ENCODE measurements at places on chromosomes 12 and 14.

DNA sequence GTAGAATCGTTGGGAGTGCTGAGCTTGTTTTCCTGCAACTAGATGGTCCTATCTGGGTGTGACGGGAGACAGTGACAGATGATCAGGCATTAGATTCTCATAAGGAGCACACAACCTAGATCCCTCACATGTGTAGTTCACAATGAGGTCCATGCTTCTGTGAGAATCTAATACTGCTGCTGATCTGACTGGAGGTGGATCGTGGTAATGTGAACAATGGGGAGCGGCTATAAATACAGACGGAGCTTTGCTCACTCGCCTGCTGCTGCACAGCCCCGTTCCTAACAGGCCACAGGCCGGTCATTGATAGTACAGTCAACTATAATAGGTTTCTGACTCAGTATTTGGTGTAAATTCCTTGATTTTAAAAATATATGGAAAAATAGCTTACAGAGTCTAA, 138.8 kb downstream of the GLT1D1 start:
- DNase-seq = no peak

- no peak for DNase-seq
Observed at GRCh38 chr14:38593476-38593875, 337.6 kb upstream of the CLEC14A start.

DNA sequence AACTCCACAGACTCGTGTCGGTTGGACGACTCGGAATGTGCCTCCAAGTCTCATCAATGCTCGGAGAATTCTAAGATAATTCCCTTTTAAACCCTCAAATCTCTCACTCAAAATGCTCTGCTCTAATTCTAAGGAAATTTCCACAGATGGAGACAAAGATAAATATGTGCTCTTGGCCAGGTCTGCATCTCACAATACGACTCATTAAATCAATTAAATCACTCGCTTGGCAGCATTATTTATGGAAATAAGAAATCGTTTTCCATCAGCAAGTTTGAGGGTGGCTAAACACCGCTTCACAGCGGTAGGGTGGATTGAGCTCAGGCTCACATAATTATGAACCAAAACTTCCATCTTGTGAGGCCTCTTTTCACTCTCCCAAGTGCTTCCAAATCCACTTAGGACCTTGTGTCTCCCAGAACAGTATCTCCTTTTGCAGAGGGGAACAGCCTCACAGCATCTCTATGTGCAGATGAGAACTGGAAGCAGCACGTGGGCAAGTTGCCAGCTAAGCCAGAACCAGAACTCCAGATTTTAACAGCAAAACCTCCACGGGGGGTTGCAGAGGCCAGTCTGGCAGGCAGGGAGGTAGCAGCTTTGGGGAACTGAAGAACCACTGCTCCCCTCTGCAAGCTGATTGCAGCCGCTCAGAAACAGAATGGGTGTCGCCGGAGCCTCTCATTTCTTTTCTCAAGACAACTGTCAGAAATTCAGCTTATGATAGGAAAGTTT, 43.8 kb downstream of the RIMBP2 start:
- no peak for DNase-seq

- no peak for DNase-seq
Observed at GRCh38 chr12:40300490-40300889, 75.7 kb downstream of the LRRK2 start.

GRCh38 chr14:95156161-95157047, 925 bp downstream of the DICER1 start:
- peak; percentile 18 for DNase-seq

- no peak for DNase-seq
Observed at GRCh38 chr14:52950898-52951680, at the start of gene FERMT2. TSS of gene FERMT2 (minus strand) at chr14:52951050. CDS start at chr14:52950568, 482 bp downstream.

GRCh38 chr12:58554522-58555157, 365.7 kb downstream of the LRIG3 start:
- no peak for DNase-seq

GRCh38 chr14:68085742-68086141, 266.2 kb downstream of the RAD51B start:
- no peak for DNase-seq

DNA sequence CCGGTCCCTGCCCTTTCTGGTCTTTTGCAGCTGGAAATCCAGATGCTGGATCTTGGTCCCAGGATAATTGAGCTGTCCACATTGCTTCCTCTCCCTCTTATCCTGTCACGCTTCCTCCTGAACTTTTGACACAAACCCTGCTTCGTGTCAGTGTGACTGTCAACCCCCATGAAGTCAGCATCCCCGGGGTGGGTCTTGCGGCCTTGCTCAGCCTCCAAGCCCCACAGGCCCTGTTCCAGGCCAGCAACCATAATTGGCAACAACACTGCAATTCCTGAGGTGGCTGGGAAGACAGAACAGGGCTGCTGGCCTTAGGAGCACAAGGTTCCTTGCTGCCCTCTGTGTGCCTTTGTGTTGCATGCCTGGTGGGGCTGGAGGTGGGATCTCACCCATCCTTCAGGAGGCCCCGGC, 74.9 kb downstream of the NTF3 start:
- DNase-seq = no peak

DNA sequence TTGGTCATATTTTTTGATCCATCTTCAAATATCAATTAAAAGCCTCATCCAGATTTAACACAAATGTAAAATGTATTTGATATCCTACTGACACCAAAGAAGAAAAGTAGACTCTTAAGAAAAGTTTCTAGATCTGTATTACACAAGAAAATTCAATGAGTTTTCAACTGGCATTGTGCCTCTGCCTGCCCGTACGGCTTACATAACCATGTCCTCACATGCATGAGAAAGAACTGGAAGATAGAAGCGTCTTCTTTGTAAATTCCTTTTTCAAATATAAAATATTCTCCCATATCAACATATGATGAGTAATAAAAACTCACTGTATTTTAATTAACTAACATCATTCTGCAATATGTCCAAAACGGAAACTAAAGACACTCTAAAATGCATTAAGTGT, 7.2 kb downstream of the ANKS1B start:
- no peak for DNase-seq

DNA sequence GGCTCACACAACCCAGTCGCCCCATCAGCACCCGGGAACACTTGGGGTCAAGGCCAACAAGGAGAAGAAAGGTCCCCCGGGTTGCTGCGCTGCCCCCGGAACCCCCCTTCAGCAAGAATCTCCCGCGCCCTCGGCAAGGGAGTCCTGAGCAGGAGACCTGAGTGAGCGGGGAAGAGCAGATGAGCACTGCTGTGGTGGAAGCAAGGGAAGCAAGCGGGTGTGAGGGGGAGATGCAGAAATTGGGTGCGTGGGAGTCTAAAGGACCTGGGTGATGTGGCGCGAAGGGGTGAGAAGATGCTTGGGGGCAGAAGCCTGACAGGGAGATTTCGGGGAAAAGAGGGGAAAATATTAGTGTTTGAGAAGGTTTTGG, 105.5 kb upstream of the PRB2 start:
- no peak for DNase-seq

DNA sequence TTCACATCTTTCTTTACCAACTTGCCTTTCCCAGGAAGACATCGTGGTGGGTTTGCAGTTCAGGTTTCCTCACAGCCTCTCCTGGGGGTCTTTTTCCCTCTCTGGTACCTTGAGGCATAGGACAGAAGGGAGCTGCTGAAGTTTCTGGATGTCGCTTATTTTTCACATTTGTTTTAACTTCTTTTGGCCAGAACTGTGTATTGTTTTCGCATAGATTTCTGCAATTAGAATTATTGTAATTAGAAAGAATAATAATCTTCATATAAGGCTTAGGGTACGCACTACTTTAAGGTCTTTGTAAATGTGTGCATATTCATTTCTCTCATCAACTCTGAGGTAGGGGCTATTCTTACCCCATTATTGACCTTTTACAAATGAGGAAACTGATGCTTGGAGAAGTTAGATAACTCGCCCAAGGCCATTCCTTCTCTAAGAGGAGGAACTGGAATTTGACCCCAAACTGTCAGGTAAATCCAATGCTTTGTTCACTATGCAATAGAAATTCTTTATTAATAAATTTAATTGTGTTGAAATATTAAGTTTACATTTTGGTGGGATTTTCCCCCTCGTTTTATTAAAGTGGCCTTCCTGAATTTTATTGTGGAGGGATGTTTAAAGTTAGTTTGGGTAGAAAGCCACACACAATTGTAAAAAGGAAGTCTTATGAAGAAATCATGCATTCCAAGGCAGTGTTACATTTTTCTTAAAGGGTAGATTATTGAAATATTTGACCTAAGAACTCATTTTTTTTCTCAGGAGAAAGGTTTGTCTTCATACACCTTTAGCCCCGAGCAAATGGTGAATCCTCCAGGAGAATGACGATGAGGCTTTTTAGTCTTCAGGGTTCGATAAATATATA, 12.1 kb upstream of the SLC38A2 start:
- no peak for DNase-seq

DNA sequence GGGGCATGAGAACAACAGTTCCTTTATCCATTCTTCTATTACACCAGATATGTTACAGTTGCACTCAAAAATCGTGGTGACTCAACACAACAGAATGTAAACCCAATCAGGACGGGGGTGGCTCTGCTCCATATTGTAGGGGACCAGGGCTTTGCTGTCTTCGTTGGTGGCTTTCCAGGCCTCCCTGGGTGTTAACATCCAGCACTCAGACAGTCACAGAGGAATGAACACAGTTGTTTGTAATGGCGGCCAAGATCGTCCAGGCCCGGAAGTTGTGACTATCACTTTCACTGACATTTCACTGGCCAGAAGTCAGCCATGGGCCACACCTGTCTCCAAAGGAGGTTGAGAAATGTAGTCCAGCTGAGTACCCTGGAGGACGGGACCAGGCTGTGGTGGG, 204.1 kb downstream of the CACNA1C start:
- no peak for DNase-seq

GRCh38 chr12:122394626-122395194, 27.8 kb downstream of the CLIP1 start:
- no peak for DNase-seq

DNA sequence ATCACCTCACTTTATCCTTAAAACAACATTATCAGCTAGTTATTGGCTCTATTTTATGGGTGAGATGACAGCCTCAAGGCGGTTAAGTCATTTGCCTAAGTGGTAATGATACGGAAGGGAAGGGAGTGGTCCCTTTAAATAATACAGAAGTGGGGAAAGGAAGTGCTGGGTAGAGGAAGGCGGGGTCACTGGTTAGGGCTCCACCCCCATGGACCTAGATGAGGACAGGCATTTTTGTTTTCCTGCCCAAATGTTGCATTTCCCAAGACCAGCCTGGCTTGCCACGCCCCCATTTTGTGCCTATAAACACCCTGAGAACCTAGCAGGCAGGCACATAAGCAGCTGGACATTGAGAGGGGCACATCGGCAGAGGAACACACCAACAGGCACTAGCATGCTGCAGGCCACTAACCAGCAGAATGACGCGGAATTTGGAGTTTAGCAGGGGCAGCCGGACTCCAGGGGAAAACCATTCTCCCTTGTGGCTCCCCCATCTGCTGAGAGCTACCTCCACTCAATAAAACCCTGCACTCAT, 100.9 kb downstream of the EPS8 start:
- DNase-seq = no peak

DNA sequence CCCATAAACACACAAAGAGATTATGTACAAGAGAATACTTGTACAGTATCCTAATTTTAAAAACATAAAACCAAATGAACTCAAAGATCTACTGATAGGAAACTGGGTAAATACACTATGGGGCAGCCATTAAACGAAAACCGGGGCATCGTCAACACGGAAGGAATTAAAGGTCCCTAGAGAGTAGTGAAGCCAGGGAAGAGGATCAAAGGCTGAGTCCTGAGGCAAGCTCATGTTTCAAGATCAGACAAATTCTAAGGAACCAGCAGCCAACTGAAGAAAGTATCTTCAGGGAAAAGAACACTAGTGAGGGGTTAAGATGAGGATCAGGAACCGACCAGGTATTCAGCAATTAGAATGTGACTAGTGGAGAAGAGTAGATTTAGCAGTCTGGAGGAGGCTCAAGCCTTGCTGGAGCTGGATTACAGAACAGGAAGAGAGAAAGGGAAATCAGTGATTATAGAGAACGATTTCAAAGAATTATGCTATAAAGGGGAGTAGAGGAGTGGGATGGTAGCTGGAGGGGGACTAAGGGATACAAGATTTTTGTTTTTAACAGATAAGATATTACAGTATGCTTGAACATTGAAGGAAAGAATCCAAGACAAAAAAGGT, 23.7 kb downstream of the SEL1L start:
- no peak for DNase-seq

DNA sequence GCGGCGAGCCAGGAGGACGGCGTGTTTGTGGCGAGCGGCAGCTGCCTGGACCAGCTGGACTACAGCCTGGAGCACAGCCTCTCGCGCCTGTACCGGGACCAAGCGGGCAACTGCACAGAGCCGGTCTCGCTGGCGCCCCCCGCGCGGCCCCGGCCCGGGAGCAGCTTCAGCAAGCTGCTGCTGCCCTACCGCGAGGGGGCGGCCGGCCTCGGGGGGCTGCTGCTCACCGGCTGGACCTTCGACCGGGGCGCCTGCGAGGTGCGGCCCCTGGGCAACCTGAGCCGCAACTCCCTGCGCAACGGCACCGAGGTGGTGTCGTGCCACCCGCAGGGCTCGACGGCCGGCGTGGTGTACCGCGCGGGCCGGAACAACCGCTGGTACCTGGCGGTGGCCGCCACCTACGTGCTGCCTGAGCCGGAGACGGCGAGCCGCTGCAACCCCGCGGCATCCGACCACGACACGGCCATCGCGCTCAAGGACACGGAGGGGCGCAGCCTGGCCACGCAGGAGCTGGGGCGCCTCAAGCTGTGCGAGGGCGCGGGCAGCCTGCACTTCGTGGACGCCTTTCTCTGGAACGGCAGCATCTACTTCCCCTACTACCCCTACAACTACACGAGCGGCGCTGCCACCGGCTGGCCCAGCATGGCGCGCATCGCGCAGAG, 873 bp downstream of the PLXNC1 start:
- peak; percentile 37 for DNase-seq

DNA sequence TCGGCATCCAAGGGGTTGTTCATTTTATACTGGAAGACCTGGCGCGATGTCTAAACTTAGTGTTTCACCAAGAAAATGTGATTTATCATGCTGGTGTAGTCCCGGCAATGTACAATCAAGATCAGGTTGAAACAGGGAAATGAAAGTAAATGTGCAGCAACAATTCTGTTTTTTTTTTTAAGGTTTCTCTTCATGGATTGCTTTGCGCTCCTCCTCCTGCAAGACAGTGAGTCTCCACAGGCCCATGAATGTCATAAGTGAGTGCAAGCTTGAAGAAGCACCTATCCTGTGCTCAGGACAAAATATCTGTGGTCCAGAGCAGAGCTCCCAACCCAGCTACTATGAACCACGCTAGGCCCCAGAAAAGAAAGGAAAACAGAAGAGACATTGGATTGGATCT, 143.4 kb downstream of the KCNK10 start:
- DNase-seq = no peak

DNA sequence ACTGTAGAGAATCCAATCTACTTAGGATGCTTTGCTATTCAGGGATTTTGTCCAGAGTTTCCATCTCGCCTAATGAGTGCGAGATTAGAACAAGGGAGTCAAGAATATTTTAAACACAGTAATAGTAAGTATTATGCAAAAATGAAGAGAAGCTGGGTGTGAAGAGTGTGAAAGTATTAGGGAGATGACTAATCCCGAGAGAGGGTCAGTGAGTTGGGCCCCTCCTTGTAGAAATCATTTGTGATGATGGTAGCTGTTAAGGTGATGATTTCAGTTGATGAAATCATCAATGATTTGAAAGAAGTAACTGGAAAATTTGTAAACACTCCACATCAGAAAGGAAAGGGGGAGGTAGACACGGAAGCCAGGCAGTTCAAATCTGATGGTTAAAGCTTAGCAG, 478.9 kb upstream of the MGAT4C start:
- no peak for DNase-seq
